Activated T-cell treated with anti-CD3 and anti-CD28 coated beads for 4 hours (primary cell): ENCODE measurements at places on chromosomes 12 and 14.

DNA sequence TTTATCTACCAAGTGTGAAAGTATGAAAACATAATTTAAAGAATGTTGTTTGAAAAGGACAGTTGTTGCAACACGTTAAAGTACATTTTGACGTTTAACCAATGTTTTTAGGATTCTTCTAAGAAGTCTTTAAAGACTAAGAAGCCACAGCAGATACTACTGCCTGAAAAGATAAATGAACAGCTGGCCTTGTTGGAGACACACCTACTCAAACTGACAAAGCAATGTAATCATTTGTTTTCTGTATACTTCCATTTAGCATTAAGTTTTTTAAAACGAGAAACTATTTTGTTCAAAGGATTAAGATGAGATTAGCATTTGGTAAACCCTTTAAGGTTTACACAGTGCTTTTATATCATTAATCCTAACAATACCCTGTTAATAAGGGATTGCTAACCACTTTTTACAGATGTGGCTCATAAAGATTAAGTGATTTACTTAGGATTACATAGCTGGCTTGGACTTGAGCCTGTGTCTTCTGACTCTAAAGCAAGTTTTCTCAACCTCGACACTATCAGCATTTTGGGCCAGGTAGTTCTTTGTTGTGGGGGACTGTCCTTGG lies 134.4 kb downstream of the CFAP54 start:
- DNase-seq = no peak

- no peak for DNase-seq
Observed at GRCh38 chr14:64515053-64515452, 10.5 kb downstream of the ZBTB1 start.

DNA sequence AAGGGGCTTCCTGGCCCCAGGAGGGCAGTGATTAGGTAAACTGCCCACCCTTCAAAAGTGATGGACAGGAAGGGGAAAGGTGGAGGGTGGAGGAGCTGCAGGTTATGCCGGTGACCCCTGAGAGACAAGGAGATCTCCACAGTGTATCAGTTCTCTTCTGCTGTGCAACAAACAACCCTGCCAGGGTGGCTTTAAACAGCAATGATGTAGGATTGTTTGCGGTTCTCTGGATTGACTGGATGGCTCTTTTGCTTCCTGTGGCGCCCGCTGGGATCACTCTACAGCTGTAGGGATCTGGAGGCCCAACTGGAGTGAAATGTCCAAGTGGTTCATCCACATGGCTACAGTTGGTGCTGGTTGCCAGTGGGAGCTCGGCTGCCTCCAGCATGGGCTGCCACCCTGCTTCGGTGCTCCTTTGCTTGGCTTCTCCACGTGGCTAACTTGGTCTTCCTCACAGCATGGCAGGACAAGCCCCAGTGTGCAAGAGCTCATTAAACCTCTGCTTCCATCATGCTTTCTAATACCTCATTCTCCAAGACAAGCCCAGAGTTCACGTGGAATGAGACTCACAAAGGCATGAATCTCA lies 8.6 kb upstream of the ANKRD9 start:
- DNase-seq = no peak

DNA sequence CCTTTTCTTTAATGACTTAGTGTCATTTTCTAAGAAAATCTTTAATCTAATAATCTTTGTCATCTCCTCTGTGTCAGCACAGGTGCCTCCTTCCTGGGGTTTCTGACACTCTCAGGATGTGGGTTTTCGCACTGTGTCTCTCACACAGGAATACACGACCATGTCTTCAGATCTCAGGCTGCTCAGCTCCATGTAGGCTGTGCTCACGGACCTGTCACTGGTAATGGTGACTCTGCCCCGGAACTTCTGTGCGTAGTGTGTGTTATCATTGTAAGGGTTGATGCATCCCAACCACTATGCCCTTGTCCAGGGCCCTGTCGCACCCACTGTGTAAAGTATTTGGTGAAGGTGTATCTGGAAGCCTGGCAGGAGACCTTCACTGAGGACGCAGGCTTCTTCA lies 647.8 kb downstream of the TMEM121 start:
- peak; percentile 33 for DNase-seq

DNA sequence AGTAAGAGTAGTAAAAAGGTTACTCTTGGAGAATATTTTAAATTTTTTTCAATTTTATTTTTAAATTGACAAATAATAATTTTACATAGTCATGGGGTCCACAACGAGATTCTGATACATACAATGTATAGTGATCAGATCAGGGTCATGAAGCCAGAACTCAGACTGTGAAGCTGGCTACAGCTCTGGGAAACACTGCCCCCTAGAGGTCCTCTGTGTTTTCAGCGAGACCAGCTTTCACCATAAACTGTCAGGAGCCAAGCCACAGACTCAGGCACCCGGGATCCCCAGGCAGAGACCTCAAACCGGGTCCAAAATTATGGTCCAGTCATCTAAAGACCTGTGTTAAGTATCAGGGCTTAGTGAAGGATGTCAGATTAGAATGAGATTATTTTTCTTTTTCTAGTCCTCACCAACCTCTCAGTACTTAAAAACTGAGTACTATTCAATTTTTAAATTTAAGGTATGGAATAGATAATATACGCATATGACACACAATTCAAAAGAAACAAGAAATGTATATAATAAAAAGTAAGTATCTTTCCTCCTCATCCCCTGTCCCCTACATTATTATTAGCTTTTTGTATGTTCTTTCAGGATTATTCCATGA lies 397.1 kb downstream of the MDGA2 start:
- no peak for DNase-seq

DNA sequence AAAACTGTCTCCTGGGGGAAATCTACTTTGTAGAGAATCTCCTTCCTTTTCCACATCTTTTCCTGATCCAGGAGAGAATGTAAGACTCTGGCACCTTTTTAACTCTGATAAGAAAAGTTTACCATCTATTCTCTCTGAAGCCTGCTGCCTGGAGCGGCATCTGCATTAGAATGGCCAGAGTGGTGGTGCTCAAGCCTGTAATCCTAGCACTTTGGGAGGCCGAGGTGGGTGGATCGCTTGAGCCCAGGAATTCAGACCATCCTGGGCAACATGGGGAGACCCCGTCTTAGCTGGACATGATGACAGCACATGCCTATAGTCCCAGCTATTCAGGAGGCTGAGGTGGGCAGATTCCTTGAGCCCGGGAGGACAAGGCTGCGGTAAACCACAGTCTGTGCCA lies 1.4 kb upstream of the CHFR start:
- DNase-seq = no peak

GRCh38 chr12:25822281-25822680 lies 136.2 kb upstream of the RASSF8 start:
- no peak for DNase-seq

GRCh38 chr12:120013659-120014380 lies 24.8 kb downstream of the BICDL1 start:
- peak; percentile 43 for DNase-seq

GRCh38 chr12:122389677-122390076 lies 32.8 kb downstream of the CLIP1 start:
- no peak for DNase-seq

DNA sequence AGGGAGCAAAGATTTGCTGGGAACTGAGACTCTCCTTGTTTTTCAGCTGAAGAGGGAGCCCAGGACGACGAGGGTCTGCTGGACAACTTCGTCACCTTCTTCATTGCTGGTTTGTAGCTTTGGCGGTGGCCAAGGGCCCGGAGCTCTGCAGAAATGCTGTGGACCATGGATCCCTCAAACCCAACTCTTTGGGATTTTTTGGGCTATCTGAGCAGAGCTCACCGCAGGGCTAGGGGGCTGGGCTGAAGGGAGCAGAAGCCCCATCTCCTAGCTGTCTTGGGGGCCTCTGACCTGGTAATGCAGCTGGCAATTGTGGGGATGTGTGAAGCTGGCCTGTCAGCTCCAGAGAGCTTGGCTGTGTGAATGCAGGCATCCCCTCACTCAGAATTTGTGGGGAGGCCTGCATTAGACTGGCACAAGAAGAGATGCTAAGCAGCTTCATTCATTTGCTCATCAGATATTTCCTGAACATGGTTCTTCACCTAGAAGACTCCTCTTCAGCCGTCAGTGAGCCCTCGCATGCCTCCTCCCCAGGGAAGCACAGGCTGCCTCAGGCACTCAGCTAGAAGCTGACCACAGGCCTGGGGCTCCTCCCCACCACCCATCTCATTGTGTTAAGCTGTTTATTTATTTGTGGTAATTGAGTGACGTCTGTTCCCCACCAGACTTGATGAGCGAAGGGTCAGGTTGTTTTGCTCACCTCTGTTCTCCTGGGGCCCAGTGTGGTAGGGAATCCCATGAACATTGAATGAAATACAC lies 32.2 kb downstream of the CYP46A1 start:
- no peak for DNase-seq

- DNase-seq = no peak
Observed at GRCh38 chr14:102537981-102538601, 28.5 kb upstream of the ANKRD9 start.

DNA sequence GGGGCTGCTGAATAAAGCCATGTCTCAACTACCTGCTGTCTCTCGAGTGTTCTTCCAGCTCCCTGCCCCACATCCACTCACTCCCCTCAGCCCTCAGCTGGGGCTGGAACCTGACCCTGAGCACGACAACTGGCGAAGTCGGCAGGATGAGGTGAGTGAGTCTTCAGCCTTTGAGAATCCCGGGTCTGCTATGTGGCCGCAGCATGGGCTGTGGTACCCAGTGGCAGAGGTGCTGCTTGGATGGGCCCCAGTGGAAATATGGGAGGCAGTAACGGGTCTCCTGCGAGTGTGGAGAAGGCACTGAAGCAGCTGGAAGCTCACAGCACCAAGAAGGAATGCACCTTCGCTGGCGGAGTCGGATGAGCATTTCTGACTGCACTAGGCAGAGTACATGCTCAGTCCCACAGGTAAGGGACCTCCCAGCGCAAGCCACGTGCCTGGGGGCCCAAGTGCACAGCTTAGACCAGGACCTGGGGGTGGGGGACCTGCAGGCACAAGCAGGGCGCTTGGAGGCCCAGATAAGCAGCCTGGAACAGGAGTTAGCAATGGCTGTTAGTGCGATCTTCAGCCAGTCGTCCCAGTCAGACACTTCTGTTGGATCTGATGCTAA lies 95.5 kb upstream of the TMPO start:
- DNase-seq = no peak

- no peak for DNase-seq
Observed at GRCh38 chr14:94145902-94146527, 16.6 kb upstream of the IFI27L2 start.

DNA sequence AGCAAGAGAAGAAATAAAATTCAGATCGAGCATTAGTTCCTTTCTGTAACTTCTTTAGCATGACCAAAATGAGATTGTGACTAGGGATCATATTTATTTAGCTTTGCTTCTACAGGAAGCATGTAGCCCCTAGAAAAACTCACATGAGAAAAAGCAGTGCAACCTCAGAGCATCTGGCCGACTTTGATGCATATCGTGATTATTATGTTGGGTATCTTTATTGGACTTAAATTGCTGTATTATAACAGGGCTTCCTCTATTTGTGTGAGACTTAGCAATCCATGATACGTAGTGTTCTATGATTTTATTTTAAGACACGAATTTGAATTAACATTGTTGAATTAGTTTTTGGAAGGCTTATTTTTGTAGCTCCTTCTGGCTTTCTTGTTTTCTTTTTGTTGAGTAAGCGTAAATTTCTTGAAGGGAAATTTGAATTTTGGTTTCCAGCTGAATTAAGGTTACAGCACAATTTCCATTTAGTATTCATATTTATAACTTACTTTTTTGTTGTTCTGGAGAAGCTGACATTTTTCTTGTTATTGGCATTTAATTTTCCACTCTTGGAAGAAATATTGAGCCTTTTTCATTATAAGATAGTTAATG lies 33.9 kb downstream of the WASHC4 start:
- DNase-seq = no peak

DNA sequence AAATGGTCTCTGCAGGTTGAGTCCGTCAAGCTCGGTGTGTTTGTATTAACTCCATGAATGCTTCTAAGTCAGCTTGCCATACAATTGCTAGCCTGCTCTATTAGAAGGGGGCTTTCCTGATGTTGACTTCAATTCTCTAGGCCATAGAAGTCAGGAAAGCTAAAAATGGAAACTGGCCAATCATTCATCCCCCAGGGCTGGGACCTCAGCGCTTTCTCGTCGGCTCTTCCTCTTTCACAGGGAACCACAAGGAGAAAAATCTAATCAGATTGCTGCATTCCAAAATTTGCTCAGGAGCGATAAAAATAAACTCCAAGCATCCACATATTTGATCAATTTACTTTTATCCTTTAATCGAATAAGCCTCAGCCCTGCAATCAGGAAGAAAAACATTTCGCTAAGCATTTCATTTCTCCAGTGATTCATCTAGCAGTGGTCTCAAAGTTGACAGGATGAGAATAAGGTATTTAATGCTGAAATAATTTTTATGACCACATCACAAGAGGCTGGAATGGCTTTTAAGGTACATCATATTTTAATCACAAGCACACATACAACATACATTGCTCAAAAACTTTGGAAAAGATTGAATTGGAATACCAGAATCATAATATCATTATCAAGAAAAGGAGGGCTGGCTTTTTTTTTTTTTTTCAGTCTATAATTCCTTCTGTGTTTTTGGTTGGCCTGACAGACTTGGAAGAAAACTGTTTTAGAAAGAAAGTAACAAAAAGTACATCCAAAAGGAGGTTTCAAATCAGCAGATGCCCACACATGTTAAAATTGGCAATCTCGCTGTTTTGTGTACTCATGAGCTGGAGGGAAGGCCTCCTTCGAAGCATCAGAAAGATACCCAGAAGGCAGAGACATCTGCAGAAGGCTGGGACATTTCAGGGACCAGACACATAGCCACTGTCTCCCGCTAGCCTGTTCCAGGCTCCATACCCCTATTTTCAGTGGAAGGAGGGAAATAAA lies 316.3 kb downstream of the NUAK1 start:
- DNase-seq = no peak

DNA sequence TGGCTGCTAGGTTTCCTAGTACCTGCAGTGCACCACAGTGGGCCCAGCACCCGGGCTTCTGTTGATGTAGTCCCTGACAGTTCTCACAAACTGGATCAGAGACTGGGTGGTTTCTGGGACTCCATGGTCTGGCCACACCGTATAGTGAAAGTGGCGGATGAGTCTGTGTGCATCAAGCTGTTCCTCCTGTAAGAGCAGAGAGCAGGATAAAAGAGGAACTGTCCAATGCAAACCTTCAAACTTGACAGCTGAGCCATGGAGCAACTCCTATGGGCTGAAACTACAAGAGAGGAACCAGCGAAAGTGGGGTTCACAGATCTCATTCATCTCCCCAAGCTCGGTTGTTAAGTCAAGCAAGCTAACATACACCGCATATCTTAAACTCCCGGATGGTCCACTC lies 102.8 kb downstream of the PTPRB start:
- no peak for DNase-seq

GRCh38 chr12:110579535-110580253 lies 3.4 kb downstream of the PPTC7 start:
- DNase-seq = no peak
